ENCODE measurements at places on chromosomes 7 and 10. TPM values are rescaled to one million over a fixed set of nuclear protein-coding genes. Genes with fewer than 3 reads are reported as not detected.

Gene PTPRZ1
- total RNA-seq = not detected

Gene SLC26A3
- total RNA-seq = not detected

Gene RBM33
- total RNA-seq = 27.8 TPM

Gene UBE3C
- total RNA-seq = 93.5 TPM

Gene EEF1AKMT2
- total RNA-seq = 27.7 TPM

Gene HOXA4
- total RNA-seq = 0.30 TPM

Gene EMX2
- total RNA-seq = 0.15 TPM

Gene SDK1
- total RNA-seq = 0.32 TPM

Gene UPK3BL2
- 0.65 TPM for total RNA-seq

Gene PARD3
- 39.3 TPM for total RNA-seq

Gene FAM24B
- 12.2 TPM for total RNA-seq

Gene LZTS2
- total RNA-seq = 58.7 TPM

Gene MYO1G
- 0.15 TPM for total RNA-seq

Gene UCN3
- total RNA-seq = not detected

Gene FASTK
- total RNA-seq = 67.9 TPM

Gene HNRNPF
- 259 TPM for total RNA-seq

Gene AKR1E2
- 26.1 TPM for total RNA-seq

Gene CDNF
- total RNA-seq = 0.32 TPM

Gene ANKRD30A
- total RNA-seq = not detected

Gene HOXA3
- 1.4 TPM for total RNA-seq

Gene PDZD8
- total RNA-seq = 13.6 TPM

Gene SH2B2
- total RNA-seq = 1.4 TPM

Gene OGDHL
- total RNA-seq = 0.91 TPM

Gene RBM28
- 19.6 TPM for total RNA-seq

Gene MSMB
- not detected for total RNA-seq

Gene ZNF804B
- total RNA-seq = not detected

Gene ADAMTS14
- not detected for total RNA-seq

Gene TMEM213
- total RNA-seq = not detected

Gene LRMDA
- 0.46 TPM for total RNA-seq
